ENCODE measurements at places on chromosomes 6 and 20. TPM values are rescaled to one million over a fixed set of nuclear protein-coding genes. Genes with fewer than 3 reads are reported as not detected.

DNA sequence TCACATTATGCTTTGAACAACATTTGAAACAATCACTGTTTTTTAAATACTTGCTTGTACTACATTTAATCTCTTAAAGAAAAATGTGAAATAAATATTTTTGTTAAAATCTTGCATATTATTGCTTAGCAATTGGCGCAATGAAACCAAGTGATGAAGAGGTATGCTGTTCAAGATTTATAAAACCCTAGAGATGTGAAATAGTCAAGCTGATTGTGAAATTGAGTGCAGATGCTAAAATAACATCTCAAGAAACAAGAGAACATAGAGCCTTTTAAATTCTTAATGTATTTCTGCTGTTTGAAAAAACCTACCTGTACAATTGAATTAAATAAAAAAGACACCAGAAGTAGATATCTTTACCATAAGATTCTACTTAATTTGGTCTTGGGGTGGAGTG lies 179.2 kb upstream of the MCHR2 start:
- DNase-seq: no peak

Gene PI16
- total RNA-seq: not detected

Gene IPCEF1
- total RNA-seq: 0.40 TPM

Gene LY86
- not detected for total RNA-seq

DNA sequence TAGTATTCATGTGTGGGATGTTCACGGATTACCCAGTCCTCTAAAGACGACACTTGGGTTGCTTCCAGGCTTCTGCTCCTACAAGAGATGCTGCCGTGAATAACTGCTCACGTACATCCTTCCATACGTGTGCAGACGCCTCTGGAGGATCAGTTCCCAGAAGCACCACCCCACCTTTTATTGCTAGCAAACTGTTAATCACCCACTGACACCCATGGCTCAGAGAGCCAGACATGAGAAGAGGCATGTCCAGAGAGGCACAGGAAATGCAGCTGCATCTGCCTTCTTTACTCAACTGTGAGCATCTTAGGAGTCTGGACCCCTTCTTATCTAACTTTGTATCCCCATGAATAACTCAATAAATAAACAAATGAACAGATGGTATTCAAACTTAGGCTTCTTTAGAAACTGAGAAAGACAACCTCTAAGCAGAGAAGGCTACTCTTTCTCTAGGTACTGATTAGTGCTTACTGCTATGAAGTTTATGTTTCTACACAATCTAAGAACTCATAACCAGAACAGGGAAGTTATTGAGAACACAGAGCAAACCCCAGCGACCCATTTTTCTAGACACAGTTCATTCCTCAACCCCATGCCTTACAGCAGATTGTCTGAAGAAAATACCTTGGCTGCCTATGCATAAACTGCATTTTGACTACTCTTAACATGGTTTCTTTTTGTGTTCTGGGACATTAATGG lies 228.7 kb upstream of the RREB1 start:
- DNase-seq: no peak

Gene TMC2
- total RNA-seq: not detected

GRCh38 chr6:103215847-103216246 lies 1643.9 kb downstream of the HACE1 start:
- no peak for DNase-seq

DNA sequence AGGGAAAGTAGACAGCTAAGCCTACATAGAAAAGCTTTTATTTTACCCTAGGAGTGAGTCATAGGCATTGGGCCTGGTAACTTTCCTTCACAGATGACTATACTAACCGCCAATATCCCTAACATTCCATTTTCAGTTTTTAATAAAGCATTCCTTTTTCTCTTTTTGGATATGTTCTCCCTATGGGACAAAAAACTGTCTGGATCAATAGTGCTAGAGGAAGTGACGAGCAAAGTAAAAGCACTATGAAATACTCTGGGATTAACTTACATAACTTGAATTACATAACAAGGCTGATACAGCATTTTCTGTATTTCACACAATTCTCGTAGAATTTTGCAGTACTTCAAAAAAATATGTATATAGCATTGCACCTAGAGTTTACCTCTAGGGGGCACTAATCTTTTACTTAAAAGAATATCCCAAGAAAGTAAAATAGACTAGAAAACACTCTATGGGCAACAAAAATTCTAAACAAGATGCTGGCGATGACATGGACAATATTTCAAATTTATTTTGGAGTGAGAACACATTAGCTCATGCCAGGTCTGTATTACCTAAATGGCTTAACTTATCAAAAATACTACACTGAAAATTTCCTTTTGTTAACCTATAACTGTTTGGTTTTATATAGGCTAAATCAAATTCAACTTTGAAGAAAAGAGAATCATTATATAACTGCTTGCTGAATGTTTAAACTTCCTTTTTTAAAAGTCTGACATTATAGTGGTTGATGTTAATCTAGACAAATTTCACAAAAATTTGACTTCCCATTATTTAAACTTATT lies 66.3 kb upstream of the DST start:
- DNase-seq: no peak

- no peak for DNase-seq
Measured at GRCh38 chr6:134657751-134658527, 292.0 kb downstream of the ALDH8A1 start.

DNA sequence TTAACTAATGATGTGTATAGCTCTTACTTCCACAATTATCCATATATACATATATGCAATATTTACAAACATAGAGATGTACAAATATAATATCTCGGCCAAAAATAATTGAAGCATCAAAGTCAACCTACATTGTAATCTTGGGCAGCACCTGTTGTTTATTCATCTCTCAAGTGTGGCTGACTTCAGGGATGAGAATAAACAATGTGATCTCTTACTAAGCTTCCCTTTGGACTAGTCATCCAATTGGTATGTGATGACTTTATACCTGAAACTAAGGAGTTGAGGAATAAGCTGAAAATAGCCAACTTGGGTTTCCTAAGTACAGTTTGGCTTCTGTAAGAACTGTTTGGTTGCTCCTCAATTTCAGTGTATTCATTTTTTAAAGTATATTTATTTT lies 256.6 kb downstream of the KHDC1L start:
- DNase-seq: no peak

- no peak for DNase-seq
Measured at GRCh38 chr6:106637051-106637716, 7.8 kb downstream of the QRSL1 start.

- no peak for DNase-seq
Measured at GRCh38 chr6:70586114-70586513, 19.4 kb downstream of the SDHAF4 start.

GRCh38 chr20:4932061-4932460 lies 69.2 kb downstream of the SLC23A2 start:
- DNase-seq: no peak

DNA sequence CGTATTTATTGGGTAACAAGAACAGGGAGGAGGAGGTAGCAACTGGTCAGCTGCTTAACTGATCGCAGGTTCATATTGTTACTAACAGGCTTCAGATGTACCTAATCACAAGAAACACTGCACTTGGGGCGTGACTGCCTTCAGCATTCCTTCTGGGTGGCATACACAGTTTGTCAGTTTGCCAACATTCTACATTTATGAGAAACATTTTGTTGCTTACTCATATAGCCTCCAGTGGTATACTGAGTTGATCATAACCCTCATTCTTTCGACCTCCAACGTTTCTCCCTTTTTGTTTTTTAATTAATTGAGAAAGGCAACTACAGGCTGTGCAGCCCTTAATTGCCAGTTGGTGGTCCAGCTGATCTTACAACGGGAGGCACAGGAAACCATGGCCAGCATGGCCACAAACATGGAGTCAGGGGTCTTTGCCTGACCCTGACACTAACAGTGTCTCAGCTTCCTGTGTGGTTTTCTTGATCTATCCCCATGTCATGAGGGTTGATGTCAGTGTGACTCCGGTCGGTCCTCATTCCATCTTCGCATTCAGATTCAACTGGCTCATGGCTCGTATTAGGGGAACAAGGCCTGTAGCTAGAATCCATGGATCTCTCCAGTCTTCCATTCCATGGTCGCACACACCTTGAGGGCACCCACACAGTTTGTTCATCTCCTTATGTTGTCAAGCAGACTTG lies 9.4 kb downstream of the EPB41L2 start:
- DNase-seq: no peak

DNA sequence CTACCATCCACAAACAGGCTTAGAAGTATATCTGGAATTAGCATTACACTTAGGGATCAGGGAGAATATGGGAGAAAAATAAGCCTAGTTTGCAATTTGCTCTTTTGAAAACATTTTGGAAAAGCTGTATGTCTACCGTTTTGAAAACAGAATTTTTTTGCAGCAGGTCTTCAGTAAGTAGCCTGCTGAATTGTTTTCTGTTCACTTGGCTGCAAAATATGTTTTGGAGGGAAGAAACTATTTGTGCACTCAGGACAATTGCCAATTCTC lies 39.6 kb downstream of the ILRUN start:
- no peak for DNase-seq

DNA sequence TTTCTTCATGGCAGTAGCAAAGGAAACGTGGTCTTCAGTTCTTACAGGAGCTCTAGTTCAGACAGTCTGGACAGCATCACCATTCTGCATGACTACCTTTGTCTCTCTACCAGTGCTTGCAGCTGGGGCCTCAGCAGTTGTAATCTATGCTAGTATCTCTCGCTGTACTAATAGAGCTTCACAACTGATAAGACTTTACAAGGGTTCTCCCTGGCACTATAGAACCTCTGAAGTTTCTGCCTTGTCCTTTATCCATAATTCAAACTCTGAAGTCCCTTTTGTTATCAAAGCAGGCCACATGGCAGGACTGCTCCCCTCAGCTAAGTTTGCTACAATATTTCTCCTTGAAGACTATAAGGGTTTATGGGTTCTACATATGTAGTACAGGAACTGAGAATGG lies 842.1 kb upstream of the ADGRB3 start:
- no peak for DNase-seq

GRCh38 chr20:51122931-51123658 lies 100.2 kb upstream of the KCNG1 start:
- no peak for DNase-seq

Gene OR2H2
- not detected for total RNA-seq

DNA sequence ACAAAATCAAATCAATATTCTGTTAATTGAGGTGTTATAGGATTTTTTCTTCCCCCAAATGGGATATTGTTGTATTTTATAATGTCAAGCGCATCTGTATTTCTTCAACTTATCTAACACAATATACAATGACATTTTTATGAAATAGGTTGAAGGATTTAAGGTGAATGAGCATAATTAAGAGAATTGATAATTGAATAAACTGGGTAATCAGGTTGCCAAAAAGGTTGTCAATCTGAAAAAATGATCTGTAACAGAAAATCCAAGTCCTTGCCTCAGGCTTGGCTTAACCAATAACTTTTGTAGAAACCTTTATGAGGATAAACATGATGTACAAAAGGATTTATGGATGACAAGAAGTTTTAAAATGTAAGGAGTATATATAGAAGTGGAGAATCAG lies 1101.7 kb upstream of the EYS start:
- no peak for DNase-seq

- no peak for DNase-seq
Measured at GRCh38 chr6:142805042-142805441, 139.9 kb downstream of the HIVEP2 start.

GRCh38 chr6:151229401-151230276 lies 10.1 kb upstream of the AKAP12 start:
- no peak for DNase-seq

GRCh38 chr6:119938752-119939151 lies 589.2 kb upstream of the MAN1A1 start:
- no peak for DNase-seq

Measured in type B pancreatic cell (in vitro differentiated cells).